ENCODE measurements at places on chromosomes 6 and 20.

DNA sequence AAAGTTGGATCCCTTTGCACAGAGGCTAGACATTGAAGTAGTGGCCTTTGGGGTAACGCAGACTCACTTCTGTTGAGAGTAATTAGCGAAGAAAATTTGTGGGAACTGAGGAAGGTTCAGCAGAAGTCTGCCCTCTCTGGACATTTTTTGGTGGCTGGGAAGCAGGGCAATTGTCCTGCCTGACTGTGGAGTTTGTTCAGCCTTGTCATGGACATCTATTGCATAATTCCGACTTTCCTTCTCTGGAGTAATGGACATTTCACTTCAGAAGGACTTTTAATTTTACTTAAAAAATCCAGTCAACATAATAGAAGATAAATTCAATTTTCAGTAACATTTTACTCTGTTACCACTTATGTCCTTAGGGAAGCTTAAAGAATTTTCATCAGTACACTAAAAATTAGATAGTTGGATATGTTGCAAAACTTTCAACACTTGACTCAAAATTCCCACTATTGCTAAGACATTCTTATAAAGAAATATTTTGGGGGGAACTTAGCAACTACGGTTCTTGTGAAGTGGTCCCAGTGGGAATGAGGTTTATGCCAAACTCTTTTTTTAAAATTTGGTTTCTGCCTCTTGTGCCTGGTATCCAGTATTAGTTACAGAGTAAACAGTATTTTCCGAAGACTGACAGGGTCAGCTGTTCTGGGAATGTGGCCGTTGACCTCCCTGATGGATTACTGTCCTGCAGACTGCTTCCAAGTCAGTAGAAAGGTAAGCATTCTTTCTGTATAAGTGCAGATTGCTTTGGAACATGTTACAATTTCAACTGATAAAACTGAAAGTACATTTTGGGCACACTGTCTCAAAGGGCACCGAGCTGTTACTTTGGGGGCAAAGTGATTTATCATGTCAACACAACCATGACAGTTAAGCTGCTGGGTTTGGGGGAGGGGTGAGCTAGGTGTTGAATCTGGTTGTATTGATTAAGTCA lies 100.6 kb upstream of the MLIP start:
- DNase-seq = no peak

GRCh38 chr6:41584668-41585205 lies 38.6 kb downstream of the FOXP4 start:
- no peak for DNase-seq

DNA sequence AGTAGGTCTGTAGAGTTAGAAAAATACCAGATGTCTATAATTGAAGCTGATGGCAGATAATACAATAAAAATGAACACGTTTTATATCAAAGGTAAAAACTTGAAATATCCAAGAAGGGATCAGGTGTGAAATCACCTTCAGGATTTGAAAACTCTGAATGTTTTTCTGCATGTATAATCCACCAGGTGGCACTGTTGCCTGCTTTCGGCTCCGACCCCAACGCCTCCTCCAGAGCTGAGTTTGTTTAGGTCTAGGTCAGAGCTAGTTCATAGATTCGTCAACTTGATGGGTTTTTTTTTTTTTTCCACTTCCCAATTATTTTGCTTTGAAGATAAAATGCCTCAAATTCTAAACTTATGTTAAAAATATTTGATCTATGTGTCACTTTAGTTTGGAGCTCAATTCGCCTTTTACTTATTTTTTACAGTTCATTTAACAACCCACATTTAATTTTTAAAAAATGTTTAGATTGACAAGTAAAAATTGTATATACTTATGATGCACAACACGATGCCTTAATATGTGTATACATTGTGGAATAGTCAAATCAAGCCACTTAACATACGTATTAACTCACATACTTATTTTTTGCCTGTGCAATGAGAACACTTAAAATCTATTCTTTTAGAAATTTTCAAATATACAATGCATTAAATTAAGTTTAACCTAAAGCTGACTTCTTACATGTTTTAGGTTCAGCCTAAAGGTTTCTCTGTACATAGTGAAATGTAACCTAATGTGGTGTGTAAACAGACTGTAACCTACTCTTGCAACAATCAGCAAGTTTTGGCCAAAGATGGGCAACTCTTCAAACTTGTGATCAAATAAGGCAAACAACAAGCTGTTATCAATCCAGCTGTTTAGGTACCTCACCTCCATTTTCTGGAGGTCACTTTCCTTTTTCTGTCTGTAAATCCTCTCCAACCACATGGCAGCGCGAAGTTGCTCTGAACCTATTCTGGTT lies 39.4 kb upstream of the ENPP4 start:
- DNase-seq = peak; percentile 63

GRCh38 chr6:2805031-2805430 lies 36.6 kb downstream of the SERPINB1 start:
- DNase-seq = no peak

DNA sequence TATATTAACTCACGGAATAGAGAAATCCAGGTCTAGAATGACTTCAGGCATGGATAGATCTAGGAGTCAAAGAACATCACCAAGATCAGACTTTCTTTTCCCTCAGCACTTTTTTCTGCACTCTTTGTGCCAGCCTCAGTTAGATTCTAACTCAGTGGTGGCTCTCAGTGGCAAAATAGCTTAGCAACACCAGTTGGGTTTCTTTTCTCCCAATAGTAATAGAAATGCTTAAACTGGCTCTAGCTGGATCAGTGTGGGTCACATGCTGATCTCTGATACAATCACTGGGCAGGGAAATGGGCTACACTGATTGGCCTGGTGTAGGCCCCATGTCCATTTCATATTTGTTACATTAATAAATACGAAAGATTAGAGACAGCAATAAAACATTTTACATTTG lies 44.2 kb upstream of the ARFGEF2 start:
- DNase-seq = no peak

- peak; percentile 35 for DNase-seq
Measured at GRCh38 chr20:1299522-1299921, 29.4 kb downstream of the SDCBP2 start.

- no peak for DNase-seq
Measured at GRCh38 chr20:61055180-61056010, 196.7 kb upstream of the CDH4 start.

GRCh38 chr20:13221313-13221672 lies 219 bp downstream of the ISM1 start:
- no peak for DNase-seq

DNA sequence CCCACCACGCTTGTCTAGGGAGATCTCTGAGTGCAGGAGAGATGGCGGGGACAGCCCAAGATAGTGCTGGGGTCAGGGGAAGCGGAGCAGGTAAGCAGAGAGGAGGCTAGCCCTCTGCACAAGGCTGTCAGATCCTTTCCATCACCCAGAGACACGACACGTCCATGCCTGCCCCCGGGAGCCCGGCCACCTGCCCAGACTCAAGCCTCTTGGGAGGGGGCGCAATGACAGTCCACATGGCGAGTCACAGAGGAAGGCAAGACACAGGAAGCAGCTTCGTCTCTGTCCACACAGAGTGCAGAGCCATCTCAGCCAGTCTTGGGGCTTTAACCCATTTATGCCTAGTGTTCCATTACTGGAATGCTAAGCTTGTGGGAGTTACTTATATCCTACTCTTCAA lies 78.4 kb downstream of the PREX1 start:
- DNase-seq = no peak

DNA sequence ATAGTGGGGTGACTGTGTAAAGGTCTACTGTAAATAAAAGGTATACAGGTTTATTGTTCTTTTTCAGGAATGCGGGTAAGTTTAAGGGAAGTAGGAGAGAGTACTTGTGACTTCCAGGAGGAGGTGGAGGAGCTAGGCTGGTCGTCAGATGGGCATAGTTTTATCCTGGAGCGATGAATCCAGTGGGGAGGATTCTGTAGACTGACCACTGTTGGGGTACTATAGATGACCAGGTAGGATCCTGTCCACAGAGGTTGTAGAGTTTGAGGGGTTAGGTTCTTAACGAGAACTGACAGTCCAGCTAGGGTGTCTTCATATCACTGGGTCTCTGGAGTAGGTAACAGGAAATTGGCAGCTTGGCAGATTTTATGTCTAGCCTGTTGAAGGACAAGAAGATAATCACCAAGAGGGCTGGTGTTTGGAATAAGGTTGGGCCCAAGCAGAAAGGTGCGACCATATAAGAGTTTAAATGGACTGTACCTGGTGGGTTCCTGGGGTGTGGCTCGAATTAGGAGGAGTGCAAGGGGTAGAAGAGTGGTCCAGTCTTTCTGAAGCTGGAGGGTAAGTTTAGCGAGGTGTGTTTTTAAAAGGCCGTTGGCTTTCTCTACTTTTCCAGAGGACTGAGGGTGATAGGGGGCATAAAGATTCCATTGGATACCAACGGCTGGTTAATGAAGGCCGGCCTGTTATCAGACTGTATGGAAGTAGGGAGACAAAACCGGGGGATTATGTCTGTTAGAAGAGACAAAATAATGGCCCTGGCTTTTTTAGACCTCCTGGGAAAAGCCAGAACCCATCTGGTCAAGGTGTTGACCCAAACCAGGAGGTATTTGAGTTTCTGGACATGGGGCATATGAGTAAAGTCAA lies 751.3 kb upstream of the ADGRB3 start:
- DNase-seq = no peak

- DNase-seq = no peak
Measured at GRCh38 chr6:29961966-29962365, 19.6 kb downstream of the HLA-A start.

DNA sequence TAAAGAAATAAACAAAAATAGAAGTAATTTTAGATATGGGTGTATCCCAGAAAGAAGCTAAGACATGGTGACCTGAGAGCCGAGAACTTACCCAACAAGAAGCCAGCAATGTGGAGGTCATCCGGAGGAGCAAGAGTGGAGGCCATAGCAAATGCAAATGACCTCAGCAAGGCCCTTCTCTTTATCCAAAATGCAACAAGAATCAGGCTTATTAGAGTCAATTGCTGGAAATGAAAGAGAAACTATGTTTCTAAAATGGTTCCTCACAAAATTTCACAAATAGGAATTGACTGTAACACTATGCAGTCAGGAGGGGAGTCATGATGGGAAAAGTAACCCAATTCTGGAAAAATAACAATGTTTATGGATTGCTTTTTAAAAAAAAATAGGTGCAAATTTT lies 90.4 kb downstream of the TNFAIP3 start:
- no peak for DNase-seq

DNA sequence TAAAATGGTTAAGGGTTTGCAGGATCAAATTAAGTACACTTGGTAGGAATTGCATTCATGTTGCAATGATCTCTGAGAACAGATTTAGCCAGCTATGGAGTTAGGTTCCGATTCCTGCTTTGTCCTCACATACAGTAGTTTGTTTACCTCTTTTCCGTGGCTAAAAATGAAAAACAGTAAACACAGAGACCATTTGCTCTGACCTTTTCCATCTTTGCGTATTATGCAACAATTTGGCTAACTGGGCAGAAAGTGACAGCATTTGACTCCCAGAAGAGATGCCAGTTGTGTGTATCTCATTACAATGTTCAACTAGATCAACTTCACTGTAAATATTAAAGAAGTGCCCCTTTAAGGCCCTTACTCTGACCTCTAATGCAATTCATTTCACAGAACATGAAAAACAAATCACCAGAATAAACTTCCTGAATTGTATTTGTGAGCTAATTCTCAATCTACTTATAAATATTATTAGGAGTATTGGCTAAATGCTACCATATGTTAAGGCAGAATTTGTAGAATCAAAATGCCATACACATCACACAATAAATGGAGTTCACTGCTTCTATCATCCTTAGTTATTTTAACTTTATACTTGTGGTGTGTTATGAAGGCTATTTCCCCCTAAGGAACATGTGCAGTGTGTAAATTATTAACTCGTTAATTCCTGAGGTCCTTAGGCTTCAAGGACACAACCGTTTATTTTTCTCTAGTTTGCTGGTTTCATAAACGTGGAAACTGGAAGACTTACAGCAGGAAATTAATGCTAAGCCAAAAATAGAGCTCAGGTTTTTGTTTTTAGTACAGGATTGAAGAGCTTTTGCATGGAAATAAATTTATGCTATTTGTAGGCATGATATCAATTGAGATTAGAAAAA lies 380.7 kb upstream of the CITED2 start:
- DNase-seq = no peak

DNA sequence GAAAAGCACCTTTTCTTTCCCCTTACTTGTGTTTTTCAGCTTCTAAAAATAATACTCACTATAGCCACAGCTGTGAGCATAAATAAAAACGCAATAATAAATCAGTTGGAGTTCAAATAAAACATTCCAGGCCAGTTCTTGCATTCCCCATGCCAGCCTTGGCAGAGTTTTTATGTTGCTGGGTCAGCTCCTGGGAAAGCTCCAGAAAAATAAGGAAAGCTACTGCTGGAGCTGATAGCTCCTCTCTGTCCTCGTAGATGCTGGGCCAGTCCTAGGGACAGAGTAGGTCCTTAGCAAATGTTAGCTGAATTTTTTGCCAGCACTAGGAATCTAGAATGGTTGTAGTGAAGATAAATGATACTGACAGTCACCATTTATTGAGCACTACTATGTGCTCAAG lies 389.0 kb upstream of the SYNCRIP start:
- no peak for DNase-seq

DNA sequence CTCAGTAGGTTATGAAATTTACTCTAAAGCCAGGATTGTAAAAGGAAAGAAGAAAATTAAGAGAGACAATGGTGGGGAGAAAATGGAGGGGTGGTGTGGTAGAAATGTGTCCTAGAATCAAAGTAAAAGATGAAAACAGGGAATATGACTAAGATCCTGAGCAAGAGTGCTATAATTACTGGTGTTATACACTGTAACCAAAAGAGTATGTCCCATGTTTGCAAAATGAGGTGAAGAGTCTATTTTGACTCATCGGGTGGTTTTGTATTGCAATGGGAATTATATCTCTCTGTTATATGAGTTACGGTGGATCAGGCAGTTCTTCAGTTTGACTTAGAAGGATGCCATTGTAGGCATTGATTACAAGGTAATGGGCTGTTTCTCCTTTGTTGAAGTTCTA lies 8.5 kb downstream of the L3MBTL3 start:
- no peak for DNase-seq

GRCh38 chr6:170250981-170251775 lies 39.7 kb downstream of the DLL1 start:
- DNase-seq = no peak

GRCh38 chr6:115594891-115595290 lies 465.8 kb downstream of the FRK start:
- no peak for DNase-seq
